ENCODE measurements at places on chromosomes 5 and 9.

DNA sequence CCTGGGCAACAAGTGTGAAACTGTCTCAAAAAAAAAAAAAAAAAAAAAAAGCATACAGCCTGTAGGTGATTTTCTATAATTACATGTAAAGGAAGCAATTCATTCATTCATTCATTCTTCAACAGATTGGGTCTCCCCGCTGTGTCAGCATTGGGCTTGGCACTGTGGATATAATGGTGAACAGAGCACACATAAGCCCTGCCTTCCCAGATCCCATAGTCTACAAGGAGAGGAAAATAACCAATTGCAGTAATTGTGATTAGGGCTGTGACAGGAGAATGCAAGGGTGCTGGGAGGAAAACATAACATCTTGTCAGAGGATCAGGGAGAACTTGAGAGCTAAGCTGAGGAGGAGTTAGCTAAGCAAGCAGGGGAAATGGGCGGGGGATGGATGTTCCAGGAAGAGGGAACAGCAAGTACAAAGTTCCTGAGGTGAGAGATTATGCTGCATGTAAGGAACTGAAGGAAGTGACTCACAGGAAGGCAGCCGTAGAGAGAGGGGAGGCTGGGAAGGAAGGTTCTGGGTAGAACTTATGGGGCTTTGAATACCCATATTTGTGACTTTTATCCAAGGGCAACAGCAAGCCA lies 24.0 kb upstream of the KLF9 start:
- peak; percentile 77 for DNase-seq

- DNase-seq: no peak
Observed at GRCh38 chr5:21646469-21646868, 1206.7 kb downstream of the CDH12 start.

DNA sequence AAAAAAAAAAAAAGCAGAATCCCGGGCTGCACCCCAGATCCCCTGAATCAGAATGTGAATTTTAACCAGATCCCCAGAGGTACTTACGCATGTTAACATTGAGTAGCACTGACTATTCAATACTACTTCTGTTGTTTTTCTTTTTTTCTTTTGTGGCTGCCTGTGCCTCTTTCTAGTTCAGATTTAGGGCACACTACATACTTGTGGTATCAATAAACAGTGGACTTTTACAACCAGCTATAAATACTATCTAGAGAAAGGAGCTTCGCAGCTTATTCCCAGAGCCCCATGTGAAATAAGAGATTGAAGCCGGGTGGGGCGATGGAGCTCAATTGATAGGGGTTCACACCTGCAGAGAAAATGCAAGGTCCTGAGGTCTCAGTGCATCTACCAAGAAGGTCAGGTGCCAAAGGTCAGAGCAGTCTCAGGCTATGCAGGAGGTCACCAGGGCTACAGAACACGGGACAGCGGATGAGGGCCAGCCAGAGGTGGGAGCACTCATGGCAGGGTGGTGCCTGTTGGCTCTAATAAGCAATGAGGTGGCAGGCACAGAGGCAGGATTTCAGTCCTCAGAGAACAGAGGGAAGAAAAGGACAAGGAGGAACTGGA lies 22.3 kb downstream of the WWC1 start:
- no peak for DNase-seq

DNA sequence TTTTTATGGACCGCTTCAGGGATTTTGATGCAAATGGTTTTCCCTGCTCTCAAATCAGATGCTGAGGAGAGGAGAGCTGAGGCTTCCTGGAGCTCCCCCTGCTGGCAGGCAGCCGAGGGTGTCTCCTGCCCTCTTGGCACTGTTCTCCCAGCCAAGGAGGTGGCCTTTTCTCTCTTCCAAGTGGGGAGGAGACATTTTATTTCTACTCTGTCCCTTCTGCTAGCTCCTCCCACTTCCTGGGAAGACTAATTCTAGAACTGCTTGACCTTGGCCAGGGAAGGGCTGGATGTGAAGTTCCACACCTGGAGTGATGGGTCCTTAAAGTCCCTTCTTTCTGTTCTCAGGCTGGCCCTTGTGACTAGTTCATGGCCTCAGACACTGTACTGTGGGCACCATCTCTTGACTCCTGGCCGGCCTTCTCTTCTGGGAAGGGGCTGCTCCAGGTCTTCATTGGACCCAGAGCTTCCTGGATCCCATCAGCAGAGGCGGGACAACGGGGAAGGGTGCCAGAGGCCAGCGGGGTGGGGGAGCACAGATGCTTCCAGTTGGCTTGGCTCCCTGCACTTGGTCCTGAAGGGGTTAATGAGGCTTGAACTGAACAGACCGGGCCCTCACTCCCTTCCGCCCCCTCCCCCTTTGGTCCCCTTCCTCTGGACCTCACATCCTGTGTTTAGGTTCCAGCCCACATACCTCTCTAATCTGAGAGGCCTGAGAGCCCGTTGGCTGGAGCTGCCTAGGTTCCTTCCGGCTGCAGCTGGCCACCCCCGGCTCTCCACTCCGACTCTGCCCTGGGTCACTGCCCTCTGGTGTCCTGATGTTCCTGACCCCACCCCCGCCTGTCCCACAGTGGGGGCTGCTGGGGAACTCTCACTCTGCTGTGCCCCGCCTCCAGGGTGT lies 32.1 kb downstream of the PTPA start:
- peak; percentile 92 for DNase-seq

DNA sequence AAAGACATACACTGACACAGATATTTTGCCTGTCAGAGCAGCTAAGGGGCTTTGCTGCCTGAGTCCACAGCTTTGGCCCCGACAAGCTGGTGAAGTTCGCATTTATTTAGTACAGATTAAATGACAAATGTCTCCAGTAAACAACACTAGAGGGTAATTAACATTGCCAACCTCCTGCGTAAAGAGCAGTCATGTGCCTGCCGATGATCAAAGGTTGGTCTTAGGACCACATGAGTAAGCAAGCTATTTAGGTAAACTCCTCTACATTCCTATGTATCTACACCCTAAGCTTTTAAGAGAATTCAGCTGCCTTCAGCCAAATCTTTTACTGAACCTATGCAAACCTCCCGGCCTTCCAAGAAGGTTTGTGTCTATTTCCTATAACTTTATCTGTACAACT lies 73.0 kb upstream of the PJA2 start:
- no peak for DNase-seq

DNA sequence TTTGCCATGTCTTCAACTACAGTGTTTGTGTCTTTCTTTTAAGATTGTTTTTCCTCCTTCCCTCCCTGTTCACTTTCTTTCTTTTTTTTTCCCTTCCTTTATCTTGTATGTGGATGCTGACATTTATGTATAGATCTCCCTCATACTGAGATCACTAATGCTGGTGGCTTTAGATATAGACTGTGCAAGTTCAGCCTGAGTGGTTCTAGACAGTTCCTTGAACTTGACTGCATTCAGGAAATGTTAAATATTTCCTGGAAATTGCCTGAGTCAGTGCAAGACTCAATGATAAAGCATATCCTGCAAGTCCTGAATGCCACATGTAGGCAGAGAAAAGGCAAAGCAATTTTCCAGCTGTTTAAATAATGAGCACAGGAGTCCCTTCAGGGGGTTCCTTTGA lies 182.5 kb upstream of the NR3C1 start:
- no peak for DNase-seq

Measured in right cardiac atrium (tissue), 5 donors.